MCF 10A (cell line): ENCODE measurements at places on chromosomes 16 and 17. TPM values are rescaled to one million over a fixed set of nuclear protein-coding genes. Genes with fewer than 3 reads are reported as not detected.

Gene EEF2KMT
- total RNA-seq: 16.5 and 25.8 TPM in 2 replicates

Gene KRT37
- total RNA-seq: not detected in 2 replicates

Gene SYT17
- total RNA-seq: not detected in 2 replicates

Gene FOXN1
- not detected in 2 replicates for total RNA-seq

Gene CCL14
- not detected in 2 replicates for total RNA-seq

Gene LGALS9
- total RNA-seq: 0.44 and 0.54 TPM in 2 replicates

Gene AGRP
- not detected in 2 replicates for total RNA-seq

Gene GINS3
- 4.2 and 5.1 TPM in 2 replicates for total RNA-seq

Gene GNGT2
- total RNA-seq: not detected in 2 replicates

Gene ULK2
- 7.9 and 11.4 TPM in 2 replicates for total RNA-seq

Gene TSPAN10
- 1.8 and 2.1 TPM in 2 replicates for total RNA-seq

DNA sequence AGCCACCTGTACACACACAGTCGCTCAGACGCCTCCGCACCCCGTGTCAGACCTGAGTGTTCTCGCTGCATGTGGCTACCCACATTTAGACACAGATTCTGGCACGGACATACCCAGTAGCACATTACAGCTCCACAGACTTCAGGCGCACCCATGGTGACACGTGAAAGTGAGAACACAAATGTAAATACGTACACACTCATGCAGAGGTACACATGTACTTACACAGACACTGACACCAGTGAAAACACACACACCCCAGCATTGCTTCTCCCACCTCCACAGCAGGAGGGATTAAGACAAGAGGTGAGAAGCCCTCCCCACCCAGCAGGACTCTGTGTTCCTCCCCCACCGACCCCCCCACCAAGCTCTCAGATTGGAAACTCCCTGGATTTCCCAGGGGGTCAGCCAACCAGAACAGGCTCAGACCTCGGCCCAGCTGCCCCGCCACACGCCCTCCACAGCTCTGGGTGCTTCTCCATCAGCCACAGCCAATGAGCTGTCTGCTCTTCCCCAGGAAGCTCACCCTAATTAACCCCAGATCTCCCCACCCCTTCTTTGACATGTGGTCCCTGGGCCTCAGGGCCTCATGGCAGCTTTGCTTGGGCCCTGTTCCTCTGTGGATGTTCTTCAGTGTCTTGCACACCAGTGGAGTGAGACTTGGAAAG, 5.3 kb upstream of the FOXN1 start:
- DNase-seq: no peak

GRCh38 chr17:6497496-6498221, 53.4 kb downstream of the PIMREG start:
- no peak for DNase-seq

DNA sequence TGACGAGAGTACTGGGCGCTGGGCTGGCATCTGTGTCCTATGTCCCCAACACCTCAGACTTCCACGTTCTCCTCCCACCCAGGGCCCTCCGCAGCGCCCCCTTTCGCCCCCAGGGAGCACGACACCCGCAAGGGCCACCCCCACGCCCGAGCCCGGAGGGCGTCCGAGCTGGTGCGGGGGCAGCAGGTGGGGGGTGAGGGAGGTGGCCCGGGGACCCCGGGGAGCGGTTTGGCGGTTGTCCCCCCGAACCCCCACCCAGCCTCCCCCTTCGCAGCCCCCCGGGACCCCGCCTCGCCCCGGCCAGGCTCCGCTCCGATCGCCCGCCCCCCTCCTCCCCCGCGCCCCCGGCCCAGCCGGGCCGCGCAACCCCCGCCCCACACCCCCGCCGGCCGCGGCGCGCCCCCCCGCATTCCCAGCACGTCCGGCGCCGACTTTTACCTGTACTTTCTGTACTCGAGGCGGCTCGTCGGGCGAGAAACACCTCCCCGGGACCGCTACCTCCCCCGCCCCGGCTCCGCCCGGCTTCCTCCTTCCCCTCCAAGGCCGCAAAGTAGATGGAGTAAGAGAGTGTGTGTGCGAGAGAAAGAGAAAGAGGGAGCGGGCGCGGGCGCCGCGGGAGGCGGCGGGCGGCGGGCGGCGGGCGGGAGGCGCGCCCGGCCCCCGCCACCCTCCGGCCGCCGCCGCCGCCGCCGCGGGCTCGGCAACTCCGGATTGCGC, 901 bp downstream of the CDYL2 start:
- no peak for DNase-seq

DNA sequence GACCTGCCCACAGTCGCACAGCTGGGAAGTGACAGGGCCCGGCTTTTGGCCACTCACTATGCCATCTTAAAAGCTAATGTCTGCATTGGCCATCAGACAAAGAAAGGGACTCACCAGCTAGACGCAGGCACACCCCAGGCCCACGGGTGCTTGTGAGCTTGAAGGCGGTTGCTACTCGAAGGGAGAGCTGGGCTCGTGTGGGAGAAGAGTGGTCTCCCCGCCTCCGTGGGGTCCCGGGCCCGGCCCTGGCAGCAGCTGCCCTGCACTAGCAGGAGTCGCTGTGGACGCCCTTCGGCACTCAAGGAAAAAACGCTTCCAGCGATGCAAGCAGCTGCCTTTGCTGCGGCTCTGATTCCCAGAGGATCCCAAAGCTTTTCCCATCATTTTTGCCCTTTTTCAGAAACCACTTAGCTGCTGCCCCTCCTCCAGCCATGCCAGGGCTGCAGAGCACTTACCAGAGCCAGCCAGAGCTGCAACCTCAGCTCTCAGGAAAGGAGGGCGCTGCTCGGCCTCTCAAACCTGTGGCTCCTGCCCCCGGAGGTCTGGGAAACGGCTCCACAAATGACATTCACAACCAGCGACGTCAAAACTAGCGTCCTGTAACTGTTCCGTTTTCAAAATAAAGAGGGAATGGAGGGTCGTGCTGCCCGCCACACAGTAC, 12.3 kb downstream of the TRPV1 start:
- no peak for DNase-seq

GRCh38 chr16:50295541-50296132, 29.3 kb downstream of the ADCY7 start:
- no peak for DNase-seq

- DNase-seq: peak; percentile 51
Observed at GRCh38 chr17:38705803-38706504, 881 bp downstream of the MLLT6 start.

DNA sequence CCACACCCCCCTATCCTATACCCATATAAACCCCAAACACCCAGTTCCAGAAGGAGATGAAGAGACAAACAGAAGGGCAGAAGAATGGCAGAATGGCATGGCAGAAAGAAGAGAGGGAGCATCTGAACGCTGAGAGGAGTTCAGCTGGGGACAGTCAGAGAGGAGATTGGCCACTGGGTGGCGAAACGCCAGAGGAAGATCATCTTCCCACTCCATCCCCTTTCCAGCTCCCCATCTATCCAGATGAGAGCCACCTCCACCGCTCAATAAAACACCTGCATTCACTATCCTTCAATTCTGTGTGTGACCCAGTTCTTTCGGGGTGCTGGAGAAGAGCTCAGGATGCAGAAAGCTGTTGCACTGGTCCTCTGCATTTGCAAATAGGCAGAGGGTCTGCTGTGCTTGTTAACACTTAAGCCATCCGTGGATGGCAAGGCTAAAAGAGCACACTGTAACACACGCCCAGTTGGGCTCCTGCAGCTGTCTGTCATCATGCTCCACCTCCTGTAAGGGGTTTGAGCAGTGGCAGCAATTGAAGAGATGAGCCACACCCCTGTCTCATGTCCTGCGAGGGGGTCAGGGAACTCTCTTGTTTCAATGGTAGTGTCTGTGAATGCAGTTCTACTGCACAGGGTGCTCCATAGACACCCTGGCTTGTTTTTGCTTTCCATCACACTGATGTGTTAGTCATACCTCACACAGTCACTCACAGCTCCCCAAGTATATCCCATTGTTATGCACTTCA, 1034.8 kb upstream of the RBFOX1 start:
- no peak for DNase-seq

- DNase-seq: no peak
Observed at GRCh38 chr17:1529863-1530262, 13.5 kb upstream of the INPP5K start.

GRCh38 chr17:45231481-45232116, 9.9 kb downstream of the FMNL1 start:
- no peak for DNase-seq
